Fibroblast of upper back skin (primary cell): ENCODE measurements at places on chromosomes 11 and 22.
A peak's percentile ranks its signal among the peaks of the same experiment; 100 is the strongest.

GRCh38 chr11:86802601-86803051 is 2.3 kb downstream of the PRSS23 start:
- no peak for DNase-seq

DNA sequence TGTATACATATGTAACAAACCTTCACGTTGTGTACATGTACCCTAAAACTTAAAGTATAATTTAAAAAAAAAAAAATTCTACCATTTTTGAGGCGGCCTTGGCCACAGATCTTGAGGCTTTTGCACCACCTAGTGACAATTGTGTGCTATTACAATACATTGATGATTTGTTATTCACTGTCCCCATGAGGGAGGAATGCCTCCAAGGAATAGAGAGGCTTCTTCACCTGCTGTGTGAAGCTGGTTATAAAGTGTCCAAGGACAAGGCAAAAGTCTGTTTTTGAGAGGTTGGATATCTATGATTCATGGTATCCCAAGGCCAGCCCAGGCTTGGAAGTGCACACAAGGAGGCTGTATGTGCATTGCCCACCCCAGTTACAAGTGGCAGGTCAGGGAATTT is 30.7 kb downstream of the SLC22A25 start:
- peak; percentile 19 for DNase-seq

DNA sequence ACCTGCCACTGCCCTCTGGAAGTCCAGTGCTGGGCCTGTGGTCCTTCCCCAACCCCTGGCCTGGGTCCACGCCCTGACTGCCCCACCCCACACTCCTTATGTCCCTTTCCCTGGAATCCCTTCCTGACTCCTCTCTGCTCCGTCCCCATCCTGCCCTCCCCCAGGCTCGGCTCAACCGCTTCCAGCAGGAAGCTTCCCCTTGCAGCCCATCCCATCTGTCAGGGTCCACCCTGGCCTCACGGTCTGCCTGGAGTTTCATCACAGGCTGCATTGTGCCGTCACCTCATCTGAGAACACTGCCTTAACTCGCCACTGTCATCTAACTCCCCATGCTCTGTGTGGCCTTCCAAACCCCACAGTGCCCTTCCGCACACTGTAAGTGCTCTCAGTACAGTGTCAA is 64.3 kb downstream of the NAT10 start:
- no peak for DNase-seq

GRCh38 chr11:100031973-100032372 is 655.1 kb upstream of the ARHGAP42 start:
- no peak for DNase-seq

DNA sequence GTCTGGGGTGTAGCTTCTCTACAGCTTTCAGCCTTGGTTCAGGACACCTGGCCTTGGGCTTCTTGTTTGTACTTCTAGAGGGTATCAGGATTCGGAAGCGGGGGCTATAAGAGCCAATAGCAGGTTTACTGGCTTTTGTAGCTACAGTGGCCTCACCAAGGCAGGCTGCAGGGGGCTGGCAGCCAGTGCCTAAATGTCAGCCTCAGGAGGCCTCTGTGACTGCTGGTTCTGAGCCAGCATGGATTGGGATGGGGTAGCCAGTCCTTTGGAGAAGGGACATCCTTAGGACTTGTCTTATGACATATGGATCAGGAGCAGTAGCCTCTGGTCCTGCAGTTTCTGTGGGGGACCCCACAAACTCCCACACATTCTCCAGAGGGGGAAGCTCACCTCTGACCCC is 29.9 kb downstream of the EIF3F start:
- no peak for DNase-seq

DNA sequence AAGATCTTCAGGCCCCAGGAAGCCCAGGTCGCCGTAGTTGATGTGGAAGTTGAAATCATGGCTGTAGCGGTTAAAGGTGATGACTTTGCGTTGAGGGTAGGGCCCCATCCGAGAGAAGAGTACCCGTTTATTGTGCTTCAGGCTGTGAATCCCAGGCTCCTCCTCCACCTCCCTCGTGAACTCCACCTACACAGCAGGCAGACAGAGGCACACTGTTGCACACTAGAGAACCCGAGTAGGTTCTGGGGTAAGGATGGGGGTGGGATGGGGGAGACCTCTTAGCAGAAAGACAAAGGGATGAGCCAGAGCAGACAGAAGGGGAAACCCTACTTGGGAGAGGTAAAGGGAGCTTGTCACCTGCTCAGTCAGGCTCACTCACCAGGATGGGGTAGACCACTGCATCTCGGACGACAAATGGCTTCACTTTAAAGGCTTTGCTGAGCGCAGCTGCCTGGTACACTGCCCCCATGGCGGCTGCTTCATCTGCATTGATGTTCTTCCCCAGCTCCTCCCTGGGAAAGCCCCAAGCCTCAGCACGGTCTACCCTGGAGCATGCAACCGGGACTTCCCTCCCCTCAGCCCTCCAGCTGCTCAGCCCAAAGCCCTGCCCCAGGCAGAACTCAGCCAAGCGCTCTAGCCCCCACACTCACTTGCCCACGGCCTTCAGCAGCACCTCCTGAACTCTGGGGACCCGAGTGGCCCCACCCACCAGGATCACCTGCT is 5.4 kb downstream of the HYOU1 start:
- no peak for DNase-seq

DNA sequence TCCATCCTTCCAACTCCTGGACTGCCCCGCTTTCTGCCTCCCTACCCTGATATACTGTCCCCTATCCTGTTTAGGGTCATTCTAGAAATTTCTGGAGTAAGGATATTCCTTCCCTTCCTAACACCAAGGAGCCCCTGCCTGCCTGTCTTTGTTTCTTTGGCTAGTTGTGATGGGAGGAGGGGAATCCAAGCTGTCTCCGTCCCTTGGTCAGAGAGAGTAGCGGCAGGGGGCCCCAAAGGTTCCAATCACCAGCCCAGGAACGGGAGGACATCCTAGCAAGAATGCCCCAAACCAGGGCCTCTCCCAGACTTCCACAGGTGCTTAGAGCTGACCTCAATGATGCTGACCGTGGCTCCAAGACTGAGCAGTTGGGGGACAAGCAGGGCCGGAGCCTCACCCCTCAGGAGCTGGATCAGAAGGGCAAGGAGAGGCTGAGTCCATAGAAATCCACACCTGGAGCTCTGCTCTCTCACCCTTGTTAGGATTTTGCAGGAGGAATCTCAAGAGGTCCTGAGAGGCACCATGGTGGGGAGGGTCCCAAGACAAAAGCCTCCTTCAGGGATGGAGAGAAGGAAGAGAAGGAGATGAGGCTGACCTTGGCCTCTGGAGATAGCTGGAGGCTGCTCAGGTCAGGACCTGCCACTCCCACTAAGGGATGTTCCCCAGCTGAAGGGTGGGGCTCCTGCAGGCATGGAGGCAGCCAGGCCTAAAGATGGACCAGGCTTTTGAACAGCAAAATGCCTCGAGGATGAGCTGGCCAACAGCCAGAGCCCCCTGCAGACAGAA is 13.6 kb downstream of the SLC22A12 start:
- no peak for DNase-seq

- peak; percentile 81 for DNase-seq
These were observed 57.0 kb downstream of the MYH9 start for GRCh38 chr22:36330655-36331305.

DNA sequence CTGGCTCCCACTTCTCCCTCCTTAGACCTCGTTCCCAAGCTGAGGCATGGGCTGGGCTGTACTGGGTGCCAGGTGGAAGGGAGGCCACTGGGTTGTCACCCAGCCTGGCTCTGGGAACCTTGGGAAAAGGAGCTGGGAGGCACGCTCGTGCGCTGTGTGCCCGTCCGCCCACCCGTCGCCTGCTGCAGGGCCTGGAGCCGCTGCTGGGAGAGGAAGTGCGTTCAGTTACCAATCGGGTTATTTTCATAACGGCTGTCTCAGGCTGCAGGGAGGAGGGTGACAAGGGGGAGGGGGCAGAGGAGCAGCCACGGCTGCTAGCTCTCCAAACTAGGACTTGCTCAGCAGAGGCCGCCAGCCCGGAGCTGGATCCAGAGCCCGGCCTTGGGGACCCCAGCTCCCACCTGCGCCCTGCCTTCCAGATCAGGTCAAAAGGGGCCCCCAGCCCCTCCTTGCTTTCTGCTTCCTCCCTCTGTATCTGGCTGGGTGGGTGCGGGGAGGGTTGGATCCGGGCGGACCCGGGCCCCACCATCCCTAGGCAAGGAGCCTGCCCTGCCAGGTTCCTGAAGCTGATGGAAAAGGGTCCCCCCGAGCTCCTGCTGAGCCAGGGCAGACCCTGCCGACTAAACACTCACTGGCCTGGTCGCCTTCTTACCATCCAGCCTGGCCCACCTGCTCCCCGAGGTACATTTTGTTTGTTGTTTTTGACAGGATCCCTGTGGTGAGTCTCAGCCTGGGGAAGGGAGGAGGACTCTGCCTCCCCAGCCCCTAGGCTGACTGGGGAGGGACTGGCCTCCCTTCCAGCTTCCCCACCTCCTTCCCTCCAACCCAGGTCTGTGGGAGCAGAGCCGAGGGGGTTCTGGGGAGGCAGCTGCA is 14.3 kb downstream of the DGKZ start:
- DNase-seq: peak; percentile 38

- DNase-seq: no peak
These were observed 189.6 kb upstream of the CCDC90B start for GRCh38 chr11:83475760-83476159.

DNA sequence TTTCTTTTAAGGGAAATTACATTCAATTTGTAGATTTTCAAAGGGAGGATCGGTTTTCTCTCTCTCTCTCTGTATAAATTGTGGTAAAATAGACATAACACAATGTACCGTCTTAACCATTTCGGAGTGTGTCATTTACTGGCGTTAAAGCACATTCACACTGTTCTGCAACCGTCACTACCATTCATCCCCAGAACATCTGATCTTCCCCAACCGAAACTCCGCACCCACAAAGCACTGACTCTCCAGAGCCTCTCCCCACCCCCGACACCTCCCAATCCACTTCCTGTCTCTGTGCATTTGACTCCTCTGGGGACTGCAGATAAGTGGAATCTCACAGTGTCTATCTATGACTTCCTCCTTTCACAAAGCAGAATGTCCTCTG is 15.9 kb upstream of the GRAMD4 start:
- DNase-seq: no peak

- DNase-seq: no peak
These were observed 7.7 kb downstream of the IL2RB start for GRCh38 chr22:37141971-37142370.

- no peak for DNase-seq
These were observed 8.3 kb downstream of the WT1 start for GRCh38 chr11:32426819-32427615.

GRCh38 chr11:23509023-23509422 is 648.7 kb upstream of the CCDC179 start:
- peak; percentile 81 for DNase-seq

DNA sequence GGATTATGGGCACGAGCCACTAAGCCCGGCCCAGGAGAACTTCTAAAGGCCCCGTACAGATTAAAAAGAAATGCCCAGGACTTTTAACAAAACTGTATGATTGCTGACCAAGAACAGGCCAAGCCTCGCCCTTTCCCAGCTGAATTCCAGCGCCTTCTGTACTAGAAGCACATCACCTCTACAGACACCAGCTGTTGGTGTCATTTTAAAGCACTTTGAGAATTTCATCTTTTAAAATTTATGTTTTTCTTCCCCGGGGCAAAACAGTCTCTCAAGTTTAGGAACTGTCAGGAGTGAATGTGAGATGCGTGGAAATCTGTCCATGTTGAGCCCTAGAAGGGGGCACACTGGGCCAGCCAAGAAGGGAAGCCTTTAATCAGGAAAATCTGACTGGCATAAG is 362.4 kb downstream of the LARGE1 start:
- DNase-seq: no peak

DNA sequence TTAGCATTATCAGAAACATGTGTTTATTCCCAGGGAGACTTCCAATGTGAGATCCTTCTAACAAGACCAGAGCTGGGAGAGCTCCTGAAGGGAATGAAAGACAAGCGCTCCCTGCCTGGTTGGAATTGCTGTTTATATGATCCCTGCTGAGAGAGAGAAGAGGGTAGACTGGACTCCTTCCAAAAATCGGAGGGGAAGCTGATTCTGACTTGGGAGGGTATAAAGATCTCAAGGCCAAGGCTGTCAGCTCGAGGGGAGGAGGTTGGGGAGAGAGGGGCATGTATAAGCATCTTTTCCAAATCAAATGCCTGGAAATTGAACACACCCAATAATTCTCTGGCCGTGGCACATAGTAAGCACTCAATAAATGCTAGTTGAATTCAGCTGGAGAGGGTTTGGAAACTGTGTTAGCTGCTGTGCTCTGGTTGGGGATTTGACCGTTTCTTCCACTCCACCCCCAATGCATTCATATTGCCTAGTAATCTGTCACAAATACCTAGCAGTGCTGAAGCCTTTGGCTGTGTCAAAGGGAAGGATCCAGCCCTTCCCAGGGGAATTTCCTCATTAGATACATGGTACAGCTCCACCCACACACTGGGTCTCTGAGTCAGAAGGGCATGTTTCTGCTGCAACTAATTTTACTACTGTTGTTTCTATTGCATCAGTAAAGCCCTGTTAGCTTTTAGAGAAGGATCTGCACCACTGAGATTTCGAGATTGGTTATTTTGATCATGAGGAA is 61.5 kb downstream of the CACNG2 start:
- DNase-seq: peak; percentile 26

GRCh38 chr11:96014217-96014616 is 90.3 kb upstream of the MTMR2 start:
- DNase-seq: peak; percentile 46

DNA sequence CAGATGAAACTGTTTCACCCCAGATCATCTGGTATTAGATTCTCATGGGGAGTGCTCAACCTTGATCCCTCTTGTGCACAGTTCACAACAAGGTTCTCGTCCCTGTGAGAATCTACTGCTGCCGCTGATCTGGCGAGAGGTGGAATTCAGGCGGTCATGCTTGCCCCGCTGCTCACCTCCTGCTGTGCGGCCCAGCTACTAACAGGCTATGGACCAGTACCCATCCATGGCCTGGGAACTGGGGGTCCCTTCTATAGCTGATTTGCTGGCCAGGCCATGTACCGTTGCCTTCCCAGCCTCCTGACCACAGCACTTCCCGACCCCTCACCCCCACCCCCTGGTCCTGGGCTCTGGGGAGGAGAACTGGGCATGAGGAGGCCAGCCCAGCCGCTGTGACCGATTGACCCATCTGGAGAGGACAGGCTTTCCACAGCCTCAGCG is 2.6 kb downstream of the PHLDA2 start:
- no peak for DNase-seq

- no peak for DNase-seq
These were observed 38.3 kb upstream of the CEP295 start for GRCh38 chr11:93623179-93623578.

DNA sequence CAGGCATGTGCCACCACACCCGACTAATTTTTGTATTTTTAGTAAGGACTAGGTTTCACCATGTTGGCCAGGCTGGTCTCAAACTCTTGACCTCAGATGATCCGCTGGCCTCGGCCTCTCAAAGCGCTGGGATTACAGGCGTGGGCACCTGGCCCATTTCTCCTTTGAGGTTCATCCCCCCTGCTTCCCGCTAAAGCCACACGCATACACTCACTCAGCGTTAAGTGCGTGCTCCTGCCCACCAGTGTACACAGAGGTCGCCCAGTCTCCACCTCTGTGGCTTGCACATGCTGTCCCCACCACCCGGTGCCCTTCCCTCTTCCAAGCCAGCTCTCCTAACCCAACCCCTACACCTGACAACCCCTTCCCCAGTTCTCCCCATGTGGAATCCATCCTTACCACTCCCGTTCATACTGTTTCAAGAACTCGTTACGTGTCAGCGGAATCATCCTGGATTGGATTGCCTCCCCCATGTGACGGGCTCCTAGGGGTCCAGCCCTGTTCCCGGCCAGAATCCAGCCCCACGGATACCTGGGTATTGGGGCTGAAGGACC is 15.7 kb upstream of the CYTH4 start:
- no peak for DNase-seq
